ENCODE measurements at places on chromosomes 1 and 21.

GRCh38 chr1:20486457-20487235 is 636 bp upstream of the CAMK2N1 start:
- DNase-seq, result no peak

- no peak for DNase-seq
Measured at GRCh38 chr1:74584185-74584584, 71.8 kb upstream of the LRRC53 start.

- DNase-seq, result no peak
Measured at GRCh38 chr1:2470290-2471158, 5.6 kb upstream of the PLCH2 start.

DNA sequence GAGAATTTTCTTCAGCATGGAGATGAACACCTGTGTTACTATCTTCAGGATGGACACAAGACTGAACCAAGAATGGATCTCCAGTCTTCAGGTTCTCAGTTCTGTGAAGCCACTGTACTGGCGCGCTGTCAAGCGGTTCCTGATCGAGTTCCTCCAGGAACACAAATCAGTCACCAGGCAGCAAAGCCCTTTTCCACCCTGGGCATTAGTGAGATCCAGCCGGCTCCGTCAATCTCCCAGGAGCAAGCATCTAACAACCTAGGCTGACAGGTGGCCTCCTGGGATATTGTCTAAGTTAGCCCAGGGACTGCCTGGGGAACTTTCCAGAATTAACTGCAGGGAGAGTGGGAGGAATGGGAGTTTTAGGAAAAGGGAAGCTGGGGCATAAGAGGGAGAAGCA is 9.7 kb upstream of the IGFN1 start:
- DNase-seq, result no peak

DNA sequence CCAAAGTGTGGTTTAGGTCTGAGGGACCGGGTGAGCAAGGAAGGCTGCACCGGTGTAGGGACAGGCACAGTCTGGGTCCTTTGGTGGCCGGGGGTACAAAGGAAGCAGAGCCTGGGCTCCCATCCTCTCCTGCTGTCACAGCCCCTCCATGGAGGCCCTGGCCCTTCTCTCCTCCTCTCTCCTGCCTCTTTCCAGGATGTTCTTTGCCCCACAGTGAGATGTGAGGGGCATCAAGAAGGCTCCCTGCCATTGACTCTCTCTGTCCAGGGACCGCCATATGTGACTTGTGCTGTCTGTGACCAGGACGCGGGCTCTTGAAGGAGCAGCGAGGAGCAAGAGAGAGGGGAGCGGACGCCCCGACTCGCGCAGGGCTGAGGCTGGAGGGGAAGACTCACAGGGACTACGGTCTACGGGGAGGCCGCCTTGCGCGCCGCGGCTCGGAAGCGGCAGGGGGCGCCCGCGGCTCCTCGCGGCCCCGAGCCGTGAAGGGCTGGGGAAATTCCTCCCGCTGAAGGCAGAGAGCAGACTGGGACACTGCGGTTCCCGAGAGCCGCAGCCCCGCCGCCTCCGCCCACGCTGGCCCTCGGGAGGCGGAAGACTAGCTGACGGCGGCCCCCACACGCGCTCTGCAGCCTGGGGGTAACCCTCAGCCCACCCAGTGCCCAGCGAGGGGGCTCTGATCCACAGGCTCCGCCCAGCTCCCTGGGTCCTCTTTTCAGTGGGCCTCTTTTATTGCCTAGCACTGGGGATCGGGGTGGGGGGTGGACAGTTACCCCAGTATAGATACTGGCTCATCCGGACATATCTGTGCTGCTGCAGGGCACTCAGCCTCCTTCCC is 40.8 kb downstream of the MAB21L3 start:
- peak; percentile 68 for DNase-seq

DNA sequence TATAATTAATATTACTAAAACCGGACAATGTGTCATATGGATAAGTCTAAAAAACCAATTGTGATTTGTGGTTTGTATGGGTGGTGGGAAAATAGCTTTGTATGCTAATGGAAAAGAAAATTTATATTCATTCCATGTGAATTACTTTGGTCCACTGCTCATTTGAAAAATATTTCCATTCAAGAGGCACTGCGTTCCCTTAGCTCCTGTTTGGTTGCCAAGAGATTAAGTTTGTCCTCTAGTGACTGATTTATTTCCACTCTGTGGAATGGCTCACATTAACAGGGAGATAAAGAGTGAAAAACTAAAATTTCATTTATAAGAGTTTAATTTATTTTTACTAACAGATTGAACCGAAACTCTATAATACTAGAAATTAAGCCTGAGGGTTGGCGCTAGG is 744.1 kb upstream of the CHRM3 start:
- no peak for DNase-seq

- DNase-seq, result no peak
Measured at GRCh38 chr1:203026666-203027663, 674 bp downstream of the PPFIA4 start.

- no peak for DNase-seq
Measured at GRCh38 chr1:66311092-66311491, 222.9 kb upstream of the SGIP1 start.

GRCh38 chr1:226425431-226426031 is 17.6 kb upstream of the PARP1 start:
- no peak for DNase-seq

DNA sequence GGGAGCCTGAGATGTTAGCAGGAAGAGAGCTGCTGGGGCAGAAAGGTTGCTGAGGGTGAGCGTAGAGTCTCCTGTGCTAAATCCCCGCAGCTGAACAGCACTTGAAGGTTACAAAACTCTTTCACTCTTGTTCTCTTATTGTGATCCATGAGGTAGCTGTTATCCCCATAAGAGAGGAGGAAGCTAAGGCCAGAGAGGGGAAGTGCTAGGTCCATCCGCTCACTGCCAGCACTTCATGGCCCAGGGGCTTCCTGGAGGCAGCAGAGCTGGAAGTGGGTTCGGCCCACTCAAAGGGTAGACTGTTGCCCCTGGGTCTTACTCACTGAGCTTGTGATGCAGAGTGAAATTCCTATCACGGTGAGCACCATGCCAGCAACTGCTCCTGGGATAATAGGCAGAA is 5.6 kb downstream of the TMEM234 start:
- DNase-seq, result no peak

GRCh38 chr1:200380589-200381021 is 29.2 kb downstream of the ZNF281 start:
- DNase-seq, result no peak

- DNase-seq, result no peak
Measured at GRCh38 chr1:17011092-17011438, 663 bp downstream of the ATP13A2 start.

GRCh38 chr21:46622226-46622625 is 13.2 kb upstream of the PRMT2 start:
- no peak for DNase-seq

GRCh38 chr1:176994931-176995596 is 169.4 kb downstream of the ASTN1 start:
- no peak for DNase-seq

- no peak for DNase-seq
Measured at GRCh38 chr1:60922304-60922703, 160.1 kb upstream of the NFIA start.

DNA sequence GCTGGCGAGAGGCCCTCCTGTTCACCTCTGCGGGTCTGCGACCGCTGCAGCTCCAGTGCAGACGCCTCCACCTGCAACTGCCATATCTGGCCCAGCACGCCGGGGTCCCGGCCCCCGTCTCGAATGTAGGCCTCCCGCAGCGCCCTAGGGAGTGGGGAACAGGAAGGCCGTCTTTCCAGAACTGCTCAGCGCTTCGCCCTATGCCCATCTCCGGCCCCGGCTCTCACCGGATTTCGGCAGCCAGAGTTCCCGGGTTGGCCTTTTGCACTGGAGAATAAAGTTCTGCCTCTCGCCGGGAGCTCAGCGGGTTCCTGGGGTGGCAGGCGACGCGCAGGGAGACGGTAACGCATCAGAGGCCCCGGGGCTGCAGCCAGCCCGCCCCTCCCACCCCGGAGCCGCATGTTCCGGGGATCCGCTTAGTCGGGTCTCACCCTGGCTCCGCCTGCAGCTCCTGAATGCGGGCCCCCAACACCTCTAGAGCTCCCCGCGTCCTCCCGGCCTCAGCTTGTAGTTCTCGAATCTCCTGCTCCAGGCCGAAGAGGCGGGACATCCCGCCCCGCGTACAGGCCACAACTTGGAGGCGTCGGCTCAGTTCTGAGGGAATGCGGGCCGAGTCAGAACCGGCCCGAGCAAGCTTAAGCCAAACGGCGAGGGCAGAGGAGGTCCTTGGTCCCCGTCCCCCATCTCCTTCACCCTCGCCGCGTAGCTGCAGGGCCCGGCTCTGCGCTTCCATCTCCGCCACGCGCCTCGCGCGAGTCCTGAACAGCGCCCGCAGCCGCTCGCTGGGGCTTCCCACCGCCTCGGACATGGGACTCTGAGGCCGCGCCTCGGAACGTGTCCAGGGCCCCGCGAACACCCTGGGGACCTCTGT is 1.1 kb downstream of the CCDC17 start:
- no peak for DNase-seq

DNA sequence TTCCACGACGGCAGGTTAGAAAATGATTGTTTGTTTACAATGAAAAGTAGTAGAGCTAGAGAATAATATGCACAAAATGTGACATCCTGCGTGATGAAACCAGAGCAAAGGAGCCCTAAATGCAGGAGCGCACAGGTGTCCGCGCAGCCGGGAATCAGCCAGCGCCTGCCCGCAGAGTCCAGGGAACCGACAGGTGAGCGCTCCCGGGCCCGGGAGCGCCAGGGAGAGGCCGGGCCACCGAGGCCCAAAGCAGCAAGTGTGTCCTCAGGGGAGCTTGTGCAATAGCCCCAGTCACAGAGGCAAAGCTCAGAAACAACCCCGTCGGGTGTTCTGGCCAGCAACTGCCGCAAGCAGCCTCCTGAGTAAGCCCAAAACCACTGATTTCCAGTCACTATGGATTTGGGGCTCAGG is 789 bp upstream of the GALE start:
- DNase-seq, result no peak

- no peak for DNase-seq
Measured at GRCh38 chr1:24301785-24302175, 17.4 kb upstream of the GRHL3 start.

GRCh38 chr1:230744382-230744781 is 2.8 kb upstream of the CAPN9 start:
- DNase-seq, result no peak

- DNase-seq, result no peak
Measured at GRCh38 chr1:153390938-153391710, at the start of gene S100A8. S100A8 (minus strand) TSS chr1:153391073; CDS start chr1:153390535, 538 bp downstream.

DNA sequence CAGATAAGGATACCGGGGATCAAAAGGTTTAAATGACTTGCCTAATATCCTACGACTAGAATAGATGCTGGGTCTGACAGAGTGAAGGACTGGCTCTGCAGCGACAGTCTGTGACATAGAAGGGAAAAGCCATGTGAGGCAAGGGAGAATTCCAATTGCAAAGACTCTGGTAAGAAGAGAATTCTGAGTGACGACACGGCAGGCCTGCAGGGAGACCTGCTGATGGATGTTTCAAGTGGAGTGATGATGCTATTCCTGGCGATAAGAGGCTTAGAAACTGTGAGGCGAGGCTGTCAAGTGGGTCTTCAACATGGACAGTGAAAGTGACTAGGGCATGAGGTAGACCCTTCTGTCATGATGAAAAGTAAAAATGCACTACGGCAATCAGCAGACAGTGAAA is 176.6 kb upstream of the PBX1 start:
- no peak for DNase-seq

Data from stimulated activated CD4-positive, alpha-beta T cell treated with anti-CD3 and anti-CD28 coated beads, Interleukin-1b, Interleukin-23, amount 100 ng/mL, for 1 hour (primary cell).